ENCODE measurements at places on chromosomes 5 and 9.

DNA sequence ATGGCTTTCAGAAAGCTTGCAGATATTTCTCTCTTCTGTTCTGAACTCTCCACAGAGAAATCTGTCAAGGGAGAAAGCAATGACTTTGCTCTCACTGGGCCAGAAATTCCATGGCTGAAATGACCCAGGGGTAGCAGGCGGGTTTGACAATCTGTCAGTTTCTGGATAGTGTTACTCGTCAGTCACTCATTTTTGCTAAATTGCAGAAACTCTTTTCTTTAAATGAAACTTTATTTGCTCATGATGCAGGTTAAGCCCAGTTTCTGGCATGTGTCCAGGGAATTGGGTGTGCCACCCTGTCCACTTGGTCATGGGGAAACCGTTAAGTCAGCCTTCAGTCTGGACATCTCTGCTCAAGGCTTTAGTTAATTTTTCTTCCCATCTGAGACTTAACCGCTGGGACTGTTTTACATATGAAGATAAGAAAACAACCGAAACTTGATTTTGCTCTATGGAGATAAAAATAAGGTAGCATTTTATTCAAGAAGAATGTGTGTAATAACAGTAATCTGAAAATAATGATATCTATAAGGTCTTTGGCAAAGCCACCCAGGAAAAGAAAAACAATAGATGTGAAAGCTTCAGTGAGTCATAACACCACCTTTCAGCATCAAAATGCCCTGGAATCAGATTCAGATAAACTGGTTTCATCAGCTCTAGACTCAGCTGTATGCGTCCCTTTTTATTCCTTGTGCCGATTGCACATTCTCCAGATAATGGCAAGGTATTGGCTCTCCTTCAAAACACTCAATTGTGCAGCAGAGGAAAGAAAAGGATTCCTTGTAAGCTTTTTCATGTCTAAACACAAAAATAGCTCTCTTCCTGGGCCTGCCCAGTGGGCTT is 308.3 kb downstream of the ZSWIM6 start:
- no peak for DNase-seq

DNA sequence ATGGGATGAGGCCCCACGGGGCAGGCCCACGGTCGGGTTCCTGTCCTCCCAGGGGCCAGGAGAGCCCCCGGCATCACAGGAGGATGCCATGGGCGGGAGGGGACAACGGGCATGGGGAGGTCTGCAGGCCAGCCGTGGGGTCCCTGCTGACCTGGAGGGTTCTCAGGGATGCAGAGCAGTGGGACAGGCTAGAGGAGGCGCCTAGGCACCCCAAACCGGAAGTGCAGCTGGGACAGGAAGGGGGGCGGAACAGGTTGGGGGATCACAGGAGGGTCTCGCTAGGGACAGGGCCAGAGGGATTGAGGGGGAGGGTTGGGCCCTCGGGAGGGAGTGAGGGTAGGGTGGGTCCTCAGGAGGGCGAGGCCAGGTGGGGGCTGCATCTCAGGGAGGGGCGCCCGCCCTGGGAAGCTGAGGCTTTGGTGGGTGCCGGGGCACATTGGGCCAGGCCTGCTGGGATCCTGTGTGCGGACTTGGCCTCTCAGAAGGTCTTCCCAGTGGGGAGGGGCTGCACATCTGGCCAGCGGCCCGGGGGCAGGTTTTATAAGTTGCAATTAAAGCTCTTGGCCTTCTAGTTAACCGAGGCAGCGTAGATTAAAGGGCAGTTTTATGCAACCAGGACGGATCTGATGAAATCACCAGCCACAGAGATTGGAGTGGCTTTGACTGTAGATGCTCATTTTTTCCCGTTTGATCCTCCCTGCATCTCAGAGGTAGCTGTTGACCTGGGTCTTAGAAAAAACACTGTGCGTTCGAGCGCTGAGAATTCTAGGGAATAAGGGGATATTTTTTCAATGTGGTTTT is 20.1 kb downstream of the NKD2 start:
- no peak for DNase-seq

DNA sequence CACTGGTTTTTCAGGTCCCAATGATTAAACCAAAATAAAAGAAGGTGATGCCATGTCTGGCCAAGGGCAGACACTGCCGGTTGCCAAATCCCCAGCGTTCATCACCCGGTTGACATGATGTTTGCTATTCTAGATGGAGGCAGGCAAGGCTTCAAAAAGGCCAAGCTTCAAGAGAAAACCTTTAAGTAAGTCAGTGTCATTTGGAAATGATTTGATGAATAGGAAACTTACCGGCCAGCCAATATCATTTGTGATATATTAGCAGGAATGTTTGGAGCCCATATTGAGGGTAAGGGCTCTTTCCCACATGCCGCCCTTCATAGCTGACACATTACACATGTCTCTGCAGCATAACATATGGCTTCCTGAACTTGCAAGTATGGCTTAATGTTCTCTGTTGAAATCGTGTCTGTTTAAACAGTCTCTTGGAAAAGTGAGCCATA is 89.5 kb upstream of the TTC23L start:
- no peak for DNase-seq

GRCh38 chr9:23341346-23341745 is 484.7 kb downstream of the ELAVL2 start:
- DNase-seq: no peak

DNA sequence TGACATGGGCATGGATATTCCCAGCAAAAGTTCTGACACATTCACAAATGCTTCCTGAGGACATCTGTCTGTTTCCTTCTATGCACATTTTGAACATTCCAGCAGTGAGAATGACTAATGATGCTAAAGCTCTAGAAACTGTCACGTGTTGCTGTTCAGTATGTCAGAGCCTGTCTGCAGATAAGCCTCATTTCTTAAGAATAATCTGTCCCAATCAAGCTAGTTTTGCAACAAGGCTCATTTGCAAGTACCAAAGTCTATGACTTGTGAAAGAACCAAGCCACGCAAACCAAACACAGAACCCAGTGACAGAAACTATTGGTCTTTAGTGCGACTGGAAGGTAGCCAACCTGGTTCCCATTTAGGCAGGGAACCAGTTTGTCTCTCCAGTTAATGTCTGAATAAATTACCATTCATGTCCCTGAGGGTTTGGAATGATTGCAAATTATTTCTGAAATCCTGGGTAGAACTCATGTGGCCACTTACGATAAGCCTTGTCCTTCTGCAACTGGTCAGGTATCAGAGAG is 178.5 kb downstream of the C9orf152 start:
- no peak for DNase-seq

DNA sequence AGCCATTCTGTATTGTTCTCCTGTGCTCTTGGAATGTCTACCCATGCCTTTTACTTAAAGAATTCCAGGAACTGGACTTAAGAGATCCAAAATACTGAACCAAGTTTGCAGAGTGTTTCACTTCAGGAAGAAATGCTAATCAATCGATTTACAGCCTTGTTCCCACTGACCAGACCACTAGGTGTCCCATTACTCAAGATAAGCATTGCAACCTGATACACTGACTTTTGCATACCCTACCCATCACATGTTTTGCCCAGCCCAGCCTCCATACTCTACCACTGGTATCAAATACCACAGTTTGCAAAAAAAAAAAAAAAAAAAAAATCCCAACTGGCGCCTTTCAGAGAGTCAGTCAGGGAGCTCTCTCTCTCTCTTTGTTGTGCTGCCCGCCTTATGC is 550.8 kb downstream of the CDH9 start:
- no peak for DNase-seq

- DNase-seq: no peak
Measured at GRCh38 chr5:169742771-169743296, 105.8 kb downstream of the DOCK2 start.

GRCh38 chr5:24363789-24364481 is 280.8 kb downstream of the CDH10 start:
- no peak for DNase-seq

DNA sequence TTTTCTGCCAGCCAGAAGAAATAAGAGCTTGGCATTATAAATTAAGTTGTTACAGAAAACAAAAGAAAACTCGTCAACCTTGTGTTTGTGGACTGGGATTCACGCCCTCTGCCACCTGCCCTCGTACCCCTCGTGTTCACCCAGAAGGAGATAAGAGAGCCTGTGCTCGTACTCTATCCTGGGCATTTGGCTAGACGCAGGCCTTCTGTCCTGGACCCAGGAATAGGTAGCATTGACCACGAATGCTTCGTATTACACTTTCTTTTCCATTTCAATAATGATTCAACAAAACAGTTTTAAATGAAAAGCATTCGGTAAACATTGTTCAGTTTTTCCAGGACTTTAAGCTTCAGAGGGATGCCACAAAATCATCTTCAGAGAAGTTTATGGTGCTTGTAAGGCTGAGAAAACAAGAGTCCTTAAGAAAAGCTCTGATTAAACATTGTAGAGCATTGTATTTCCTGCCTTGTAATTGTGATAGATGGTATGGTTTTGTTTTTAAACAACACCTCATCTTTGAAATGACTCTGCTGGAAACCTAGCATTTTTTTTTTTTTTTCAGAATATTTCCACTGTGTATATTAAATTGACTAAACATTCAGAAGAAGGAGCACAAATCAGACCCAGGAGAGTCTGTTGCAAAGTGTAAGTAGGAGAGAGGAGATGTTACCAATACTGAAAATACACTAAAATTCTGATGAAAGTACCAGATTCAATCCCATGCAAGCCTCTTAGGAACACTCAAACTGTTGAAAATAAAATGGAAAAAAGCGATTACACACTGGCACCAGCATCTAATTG is 27.6 kb downstream of the MTX3 start:
- no peak for DNase-seq

GRCh38 chr5:40677456-40677855 is 2.3 kb upstream of the PTGER4 start:
- no peak for DNase-seq

DNA sequence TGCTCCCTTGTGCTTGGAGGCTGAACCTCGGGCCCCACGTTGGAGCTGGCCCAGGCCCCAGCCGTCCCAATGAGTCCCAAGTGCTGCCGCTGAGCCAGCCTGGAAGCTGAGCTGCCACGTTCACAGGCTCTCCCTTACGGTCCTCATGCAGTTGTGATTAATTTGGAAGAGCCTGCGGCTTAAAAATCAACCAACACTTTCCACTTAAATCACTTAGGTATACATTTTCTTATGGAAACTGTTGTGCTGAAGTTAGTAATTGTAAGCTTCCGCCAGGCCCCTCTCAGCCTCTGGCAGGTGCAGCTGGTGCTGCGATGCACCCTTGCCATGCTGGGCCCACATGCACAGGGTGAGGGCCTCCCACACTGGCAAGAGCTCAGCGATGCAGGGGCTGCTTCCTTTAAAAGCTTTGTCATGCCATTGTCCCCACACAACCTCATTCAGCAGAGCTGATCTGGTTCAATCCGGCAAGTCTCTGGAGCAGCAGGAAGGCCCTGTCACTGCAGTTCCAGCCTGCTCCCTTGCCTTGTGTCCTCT is 61.0 kb downstream of the IPPK start:
- DNase-seq: no peak

GRCh38 chr5:168432903-168433302 is 53.4 kb upstream of the RARS1 start:
- no peak for DNase-seq

DNA sequence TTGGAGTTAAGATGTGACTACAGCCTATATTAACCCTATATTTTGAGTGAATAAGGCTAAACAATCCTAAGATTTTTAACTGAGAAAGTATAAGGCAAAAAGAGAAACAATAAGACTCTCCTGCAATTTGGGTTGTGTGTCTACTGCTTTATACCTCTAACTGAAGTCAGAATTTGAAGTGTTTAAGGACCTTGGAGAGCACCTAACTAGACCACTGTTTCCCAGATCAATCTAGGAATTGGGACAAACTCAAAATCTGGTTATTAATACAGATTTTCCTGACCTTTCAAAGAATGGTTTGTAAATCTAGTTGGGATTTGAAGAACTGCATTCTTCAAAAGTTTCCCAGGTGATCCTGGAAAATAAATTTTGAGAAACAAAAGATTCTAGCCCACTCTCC is 42.1 kb downstream of the GABRA1 start:
- no peak for DNase-seq

DNA sequence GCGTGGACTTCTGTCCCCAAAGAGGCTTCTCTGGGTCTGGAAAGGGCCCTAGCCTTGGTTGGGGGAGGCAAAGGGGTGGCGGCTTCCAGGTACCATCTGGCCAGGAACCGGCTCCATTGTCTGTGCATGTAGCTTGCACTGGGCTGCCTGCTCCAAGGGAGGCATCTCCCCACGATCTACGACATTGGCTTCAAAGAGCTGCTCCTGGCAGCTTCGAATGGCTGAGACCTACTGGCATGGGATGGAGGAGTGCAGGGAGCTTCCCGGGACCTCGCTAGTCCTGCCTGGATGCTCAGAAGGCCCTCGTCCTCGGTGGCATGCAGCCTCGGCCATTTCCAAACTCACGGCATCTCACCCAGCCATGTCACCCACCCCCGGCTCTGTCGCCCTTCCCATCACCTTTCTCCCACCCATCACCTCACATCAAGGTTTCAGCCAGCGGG is 137.8 kb downstream of the KCNIP1 start:
- no peak for DNase-seq

DNA sequence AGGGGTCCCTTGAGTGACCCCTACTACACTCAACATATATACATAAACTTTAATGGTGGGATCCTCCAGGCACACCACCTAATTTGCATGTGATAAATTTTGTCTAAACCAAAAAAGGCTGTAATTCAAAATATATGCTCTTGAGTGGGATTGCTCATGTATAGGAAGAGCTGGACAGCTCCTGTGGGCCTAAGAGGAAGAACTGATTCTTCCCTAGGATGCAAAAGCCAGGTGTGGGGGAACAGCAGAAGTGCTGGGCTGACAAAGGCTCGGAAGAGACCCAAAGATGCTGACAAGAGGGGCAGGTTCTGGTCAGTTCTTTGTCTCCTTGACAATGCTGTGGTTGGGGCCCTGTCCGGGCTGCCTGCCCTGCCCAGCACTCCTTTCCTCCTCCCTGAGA is 43.9 kb downstream of the PCDH1 start:
- DNase-seq: no peak

GRCh38 chr9:72997387-72997995 is 44.6 kb upstream of the ALDH1A1 start:
- no peak for DNase-seq

DNA sequence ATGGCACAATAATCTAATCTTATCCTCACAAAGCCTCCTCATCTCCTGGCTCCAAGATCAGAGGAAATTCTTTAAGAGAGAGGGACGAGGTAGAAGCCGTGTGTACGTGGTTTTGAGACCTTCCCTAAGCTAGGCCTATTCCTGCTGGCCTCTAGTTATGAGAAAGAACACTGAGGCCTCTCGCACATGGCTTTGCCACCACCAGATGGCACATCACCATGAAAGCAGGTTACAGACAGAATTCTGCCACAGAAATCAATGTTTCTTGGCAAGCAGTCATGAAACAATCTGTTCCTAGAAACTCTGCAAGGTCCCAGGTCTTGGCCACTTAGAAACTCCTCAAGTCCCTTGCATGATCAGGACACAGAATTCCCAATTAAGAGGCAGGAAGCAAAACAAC is 268.2 kb upstream of the TAS2R1 start:
- no peak for DNase-seq

GRCh38 chr9:120755810-120756434 is 37.3 kb downstream of the FBXW2 start:
- DNase-seq: peak; percentile 39

DNA sequence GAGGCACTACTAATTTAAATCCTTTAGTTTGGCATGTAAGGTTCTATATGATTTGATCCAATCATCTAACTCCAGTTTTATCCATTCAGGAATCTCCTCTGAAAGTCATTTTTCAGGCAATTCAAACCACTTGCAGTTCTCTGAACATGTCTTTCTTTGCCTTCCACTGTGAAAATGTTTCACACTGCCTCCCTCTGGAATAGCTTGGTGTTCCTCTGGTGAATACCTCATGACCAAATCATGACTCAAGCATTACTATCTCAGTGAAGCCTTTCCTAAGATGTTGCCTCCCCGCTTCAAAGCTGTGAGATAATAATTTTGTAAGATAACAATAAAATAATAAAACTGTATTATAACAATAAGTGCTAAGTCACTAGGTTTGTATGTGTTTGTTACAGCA is 981.1 kb downstream of the DTWD2 start:
- no peak for DNase-seq

GRCh38 chr9:91818225-91818585 is 131.8 kb downstream of the ROR2 start:
- no peak for DNase-seq
